T follicular helper cell (primary cell): ENCODE measurements at places on chromosomes 13 and 19.

- DNase-seq: no peak
Observed at GRCh38 chr13:22487932-22488331, 692.8 kb upstream of the SGCG start.

DNA sequence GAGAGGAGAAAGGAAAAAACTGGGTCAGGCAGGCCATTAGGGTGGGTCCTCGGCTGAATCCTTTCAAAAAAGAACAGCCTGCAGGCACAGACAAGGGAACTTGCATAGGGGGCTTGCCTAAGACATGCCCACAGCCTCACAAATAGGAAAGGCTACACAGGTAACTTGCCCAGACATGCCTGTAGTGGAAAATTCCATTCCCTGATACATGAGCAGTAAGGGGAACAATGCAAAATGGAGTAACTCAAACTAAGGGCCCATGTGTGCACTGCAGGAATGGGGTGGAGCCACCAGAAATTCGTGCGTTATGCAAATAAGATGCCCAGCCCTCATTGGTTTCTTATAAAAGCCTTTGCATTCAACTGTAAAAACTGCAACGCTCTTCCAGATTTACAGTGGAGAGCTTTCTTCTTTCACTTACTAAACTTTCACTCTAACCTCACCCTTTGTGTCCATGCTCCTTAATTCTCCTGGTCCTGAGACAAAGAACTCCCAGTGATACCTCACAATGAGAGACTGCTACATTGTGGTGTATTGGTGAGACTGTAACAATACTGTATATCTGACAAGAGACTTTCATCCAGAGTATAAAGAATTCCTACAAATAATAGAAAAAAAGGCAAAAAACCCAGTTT lies 59.5 kb upstream of the SLITRK1 start:
- DNase-seq: no peak

- no peak for DNase-seq
Observed at GRCh38 chr13:59702269-59702668, 461.5 kb downstream of the DIAPH3 start.

- peak; percentile 68 for DNase-seq
Observed at GRCh38 chr19:45615795-45616703, 14.0 kb upstream of the GPR4 start.

- no peak for DNase-seq
Observed at GRCh38 chr19:7699417-7700401, 2.2 kb downstream of the FCER2 start.

DNA sequence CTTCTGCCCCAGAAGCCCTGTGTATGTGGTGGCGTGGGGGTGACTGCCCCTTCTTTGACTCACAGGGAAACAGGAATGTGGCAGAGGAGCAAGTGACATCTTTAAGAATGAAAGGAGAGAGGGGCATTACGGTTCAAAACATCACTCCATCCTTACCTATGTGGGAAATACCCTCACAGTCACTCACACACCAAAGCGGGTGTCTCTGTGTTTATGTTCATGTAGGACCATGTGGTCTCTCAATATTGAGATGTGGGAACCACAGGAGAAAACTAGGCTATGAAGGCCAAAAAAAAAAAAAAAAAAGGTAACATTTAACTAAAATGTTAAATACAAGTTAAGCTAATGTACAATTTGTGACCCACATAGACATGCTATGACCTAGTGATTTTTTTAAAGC lies 153.6 kb upstream of the GPR12 start:
- no peak for DNase-seq

DNA sequence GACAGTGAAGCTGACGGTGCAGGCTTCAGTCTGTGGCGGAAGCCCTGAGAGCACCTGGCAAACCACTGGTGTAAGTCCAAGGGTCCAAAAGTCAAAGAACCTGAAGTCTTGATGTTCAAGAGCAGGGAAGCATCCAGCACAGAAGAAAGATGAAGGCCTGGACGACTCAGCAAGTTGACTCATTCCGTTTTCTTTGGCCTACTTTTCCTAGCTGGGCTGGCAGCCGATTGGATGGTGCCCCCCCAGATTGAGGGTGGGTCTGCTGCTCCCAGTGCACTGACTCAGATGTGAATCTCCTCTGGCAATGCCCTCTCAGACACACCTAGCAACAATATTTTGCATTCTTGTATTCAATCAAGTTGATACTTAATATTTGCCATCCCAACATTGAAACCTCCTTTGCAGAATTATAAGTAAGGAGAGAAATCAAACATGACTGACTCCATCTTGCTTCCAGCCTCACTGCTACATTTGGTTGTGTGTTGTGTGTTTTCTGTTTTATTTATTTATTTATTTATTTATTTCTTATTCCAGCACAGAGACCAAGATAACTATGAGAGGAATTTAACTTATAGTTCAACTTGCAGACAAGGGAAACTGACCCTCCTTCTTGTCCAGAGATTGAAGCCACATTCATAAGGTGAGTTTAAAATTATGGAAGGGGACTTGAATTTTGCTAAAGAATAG lies 32.8 kb downstream of the IGFL2 start:
- DNase-seq: no peak

DNA sequence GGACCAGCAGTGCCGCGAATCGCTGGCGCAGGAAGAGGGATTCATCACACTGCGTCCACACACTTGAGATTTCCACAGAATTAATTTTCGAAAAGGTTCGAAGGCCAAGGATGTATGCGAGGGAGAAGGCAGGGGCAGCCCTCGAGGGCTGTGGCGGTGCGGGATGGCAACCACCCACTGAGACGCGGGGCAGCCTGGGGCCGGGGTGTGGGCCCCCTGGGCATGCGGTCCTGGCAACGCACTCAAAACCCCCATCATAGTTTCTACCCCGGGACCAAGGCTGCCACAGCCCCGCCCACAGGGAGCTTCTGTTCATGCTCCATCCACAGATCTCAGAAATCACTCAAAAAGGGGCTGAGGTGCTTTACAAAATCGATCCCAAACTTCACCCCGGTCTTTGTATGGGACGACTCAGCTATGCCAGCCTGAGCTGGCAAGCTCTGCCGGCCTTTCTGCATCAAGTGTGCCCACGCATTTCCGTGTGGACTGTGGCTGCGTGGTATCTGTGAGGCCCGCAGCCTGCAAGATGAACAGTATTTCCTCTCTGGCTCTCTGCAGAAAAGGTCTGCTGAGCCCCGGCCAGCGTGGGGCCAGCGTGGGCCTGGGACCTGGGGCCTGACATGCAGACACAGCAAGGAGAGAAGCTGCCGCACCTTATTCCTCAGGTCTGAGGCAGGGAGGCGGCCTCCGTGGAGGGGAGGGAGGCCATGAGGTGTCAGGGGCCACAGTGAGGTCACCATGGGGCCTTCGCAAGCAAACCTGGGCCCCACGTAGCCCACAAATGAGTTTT lies 19.2 kb downstream of the ZNF787 start:
- no peak for DNase-seq

DNA sequence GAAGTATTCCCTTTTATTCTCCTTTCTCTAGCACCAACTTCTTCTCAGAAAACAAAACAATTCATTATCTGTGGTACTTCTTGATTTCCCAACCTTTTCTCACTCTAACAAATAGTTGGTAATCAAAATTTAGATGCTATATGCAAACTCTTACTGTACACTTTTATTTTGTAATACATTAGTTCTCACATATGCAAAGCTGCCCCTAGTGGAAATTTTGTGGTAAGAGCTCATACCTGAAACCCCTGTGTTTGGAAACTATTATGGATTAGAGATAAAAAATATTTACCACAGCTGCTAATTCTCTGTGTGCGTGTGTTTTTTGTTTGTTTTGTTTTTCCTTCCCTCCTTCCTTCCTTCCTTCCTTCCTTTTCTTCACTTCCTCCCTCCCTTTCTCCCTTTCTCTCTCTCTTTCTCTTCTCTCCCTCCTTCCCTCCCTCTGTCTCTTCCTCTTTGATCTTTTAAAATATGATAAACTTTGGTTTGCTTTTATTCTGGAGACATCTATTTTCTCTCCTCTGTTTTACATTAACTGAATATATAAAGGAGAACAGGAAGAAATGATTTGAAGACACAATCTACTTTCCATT lies 537.4 kb downstream of the SLITRK6 start:
- no peak for DNase-seq

- peak; percentile 34 for DNase-seq
Observed at GRCh38 chr19:58009666-58010301, 7.2 kb upstream of the ZNF606 start.

DNA sequence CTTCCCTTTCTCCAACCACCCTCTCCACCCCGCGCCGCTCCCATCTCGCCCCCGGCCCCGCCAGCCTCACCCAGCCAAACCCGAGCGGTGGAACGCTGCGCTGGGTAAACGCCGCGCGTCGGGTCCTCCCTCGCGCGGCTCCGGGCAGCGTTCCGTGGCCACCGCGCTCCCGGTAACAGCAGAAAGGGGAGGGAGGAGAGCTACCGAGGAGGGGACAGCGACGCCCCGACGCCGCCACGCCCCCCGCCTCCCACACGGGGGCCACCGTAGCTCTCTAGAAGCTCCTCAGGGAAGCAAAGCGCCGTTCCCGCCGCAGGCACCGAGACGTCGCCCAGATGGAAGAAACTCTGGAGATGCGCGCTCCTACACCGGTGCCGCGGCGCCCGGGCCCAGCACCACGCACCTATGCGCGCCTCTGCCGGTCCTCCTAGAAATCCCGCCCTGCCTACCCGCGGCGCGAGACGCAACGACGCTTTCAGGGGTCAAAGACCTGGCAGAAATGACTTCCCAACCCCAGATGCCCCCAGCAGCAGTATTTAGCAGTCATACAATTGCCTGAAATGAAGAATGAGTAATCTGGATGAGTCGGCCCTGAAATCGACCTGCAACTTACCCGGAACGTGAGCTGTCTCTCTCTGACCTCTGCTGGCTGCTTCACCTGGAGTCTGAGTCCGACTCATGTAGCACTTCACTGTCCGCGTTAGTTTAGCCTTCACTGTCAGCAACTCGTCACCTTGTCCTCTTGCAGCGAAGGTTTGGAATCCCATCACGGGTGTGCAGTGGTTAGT lies at the start of gene RUBCNL:
Gene RUBCNL, minus strand, starts transcription at position 189 of the 788 bp plus-strand sequence. CDS start 14,777 bp downstream, outside the sequence.
- no peak for DNase-seq

- no peak for DNase-seq
Observed at GRCh38 chr19:32830231-32831014, 39.1 kb downstream of the SLC7A9 start.

DNA sequence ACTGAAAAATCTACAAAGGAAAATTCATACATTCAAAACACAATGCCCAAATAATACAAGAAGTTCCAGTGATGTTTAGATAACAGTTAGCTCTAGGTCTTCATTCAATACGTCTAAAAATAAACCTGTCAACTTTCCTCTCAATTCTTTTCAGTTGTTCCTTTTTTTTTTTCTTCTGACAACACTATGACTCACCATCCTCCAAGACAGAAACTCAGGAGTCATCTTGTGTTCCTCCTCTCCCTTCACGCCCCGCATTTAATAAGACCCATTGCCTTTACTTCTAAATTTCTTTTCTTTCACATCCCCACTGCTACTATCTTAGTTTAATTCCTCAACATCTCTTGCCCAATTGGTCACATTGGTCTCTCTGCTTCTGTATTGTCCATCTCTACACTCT lies 759.9 kb downstream of the GPC5 start:
- DNase-seq: no peak

DNA sequence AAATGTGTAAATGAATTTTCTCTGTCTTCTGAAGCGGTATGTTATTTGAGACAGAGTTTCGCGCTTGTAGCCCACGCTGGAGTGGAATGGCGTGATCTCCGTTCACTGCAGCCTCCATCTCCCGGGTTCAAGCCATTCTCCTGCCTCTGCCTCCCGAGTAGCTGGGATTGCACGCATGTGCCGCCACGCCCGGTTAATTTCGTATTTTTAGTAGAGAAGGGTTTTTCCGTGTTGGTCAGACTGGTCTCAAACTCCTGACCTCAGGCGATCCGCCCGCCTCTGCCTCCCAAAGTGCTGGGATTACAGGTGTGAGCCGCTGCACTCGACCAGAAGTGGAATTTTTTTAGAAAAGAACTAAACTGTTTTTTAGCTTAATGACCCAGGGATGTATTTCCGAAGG lies 3.4 kb upstream of the ZNF808 start:
- DNase-seq: no peak

GRCh38 chr13:48563626-48564025 lies 30.7 kb upstream of the RCBTB2 start:
- no peak for DNase-seq

DNA sequence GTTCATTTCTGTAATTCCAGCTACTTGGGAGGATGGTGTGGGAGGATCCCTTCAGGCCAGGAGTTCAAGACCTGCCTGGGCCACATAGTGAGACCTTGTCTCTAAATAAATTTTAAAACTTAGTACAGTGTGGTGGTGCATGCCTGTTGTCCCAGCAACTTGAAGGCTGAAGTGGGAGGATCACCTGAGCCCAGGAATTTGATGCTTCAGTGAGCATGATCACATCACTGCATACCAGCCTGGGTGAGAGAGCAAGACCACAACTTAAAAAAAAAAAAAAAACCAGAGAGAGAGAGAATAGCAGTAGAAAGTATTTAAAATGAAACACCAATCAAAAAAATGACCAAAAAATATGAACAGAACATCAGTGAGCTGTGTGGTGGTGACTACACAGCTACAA lies 7.1 kb upstream of the ZNF823 start:
- DNase-seq: no peak

DNA sequence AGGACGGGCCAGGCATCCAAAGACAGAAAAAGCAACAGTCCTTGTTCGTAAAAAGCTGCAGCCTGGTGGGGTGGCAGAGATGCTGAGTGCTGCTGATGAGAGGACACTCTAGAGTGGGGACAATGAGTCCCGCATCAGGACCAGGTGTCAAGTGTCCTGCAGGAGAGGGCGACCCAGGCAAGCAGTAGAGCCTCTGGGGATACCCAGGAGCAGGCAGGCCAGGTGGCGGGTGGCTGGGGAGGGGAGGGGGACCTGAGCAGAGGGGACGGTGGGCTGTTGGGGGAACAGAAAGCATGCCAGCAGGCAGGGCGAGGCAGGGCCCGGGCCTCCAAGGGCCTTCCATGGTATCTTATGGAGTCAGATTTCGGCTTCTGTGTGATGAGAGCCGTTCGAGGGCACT lies 35.8 kb downstream of the GGACT start:
- no peak for DNase-seq

- DNase-seq: no peak
Observed at GRCh38 chr19:6076675-6077463, 33.4 kb downstream of the RFX2 start.

GRCh38 chr13:109650861-109651260 lies 135.5 kb downstream of the IRS2 start:
- DNase-seq: no peak

- DNase-seq: no peak
Observed at GRCh38 chr13:71838842-71839241, 28.2 kb downstream of the DACH1 start.

DNA sequence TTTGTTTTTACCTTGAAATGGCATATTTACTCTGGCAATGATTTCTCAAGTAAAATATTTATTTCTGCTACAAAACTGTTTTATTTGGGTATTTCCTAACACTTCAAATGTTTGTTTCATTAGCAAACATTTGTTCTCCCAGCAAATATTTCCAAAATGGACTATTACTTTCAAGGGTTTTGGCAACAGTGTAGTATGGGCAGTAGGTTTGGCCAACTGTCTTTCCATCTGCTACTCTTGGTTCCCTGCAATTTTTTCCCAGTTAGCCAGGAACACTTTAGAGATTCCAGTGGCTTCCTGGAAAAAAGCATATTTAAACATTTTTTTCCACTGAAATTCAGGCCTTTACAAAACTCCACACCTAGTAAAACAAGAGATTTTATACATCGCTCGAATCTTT lies 466.6 kb downstream of the SLITRK6 start:
- no peak for DNase-seq
